ENCODE measurements at places on chromosomes 4 and X.

DNA sequence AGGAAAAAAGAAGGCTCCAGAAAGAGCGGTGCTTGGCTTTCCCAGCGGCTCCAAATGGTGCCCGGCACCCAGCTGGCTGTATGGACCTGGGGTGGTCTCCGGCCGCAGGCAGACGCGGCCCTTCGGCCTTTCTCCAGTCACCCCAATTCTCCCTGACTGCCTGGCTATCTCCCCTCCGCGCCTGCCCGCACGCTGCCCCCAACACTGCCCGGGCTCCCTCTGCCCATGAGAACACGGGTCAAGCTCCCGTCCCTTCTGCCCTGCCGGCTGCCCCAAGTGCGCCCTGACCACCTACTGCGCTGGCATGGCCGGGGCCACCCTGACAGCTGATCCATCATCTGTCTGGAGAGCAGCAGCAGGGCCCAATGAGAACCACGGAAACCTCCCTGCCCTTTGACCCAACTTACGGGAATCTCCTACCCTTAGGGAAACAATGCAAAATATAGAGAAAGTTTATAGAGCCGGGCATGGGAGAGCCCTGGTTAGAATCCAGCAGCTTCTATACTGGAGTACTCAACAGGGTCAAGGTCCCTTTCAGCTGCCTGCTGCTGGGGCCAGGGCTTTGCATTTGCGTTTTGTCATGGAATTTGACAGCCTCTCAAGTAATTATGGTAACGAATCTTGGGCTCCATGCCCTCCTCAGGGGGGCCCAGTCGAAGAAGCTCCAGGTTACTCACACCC is 1.2 kb upstream of the FAM3A start:
- no peak for DNase-seq

- DNase-seq: no peak
Measured at GRCh38 chr4:41241919-41242318, 14.8 kb upstream of the UCHL1 start.

GRCh38 chrX:103918571-103919269 is 43.7 kb upstream of the TMSB15B start:
- no peak for DNase-seq

DNA sequence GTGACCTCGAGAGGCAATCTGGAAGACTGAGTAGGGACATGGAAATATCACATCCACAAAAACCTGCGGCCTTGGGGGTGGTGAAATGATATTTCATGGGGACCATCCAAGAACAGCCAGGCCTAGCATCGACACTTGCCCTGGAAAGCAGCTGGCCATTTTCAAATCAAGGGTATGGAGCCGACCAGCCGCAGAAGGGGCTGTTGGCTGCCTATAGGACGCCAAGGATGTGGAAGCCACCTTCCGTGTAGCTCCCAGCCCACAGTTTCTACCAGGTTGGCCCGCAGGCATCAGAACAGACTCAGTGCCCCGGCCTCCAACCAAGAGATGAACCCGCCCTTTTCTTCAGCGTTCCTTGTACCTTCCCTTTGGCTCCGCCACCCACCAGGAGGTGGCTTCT is 5.4 kb upstream of the LOC101059915 start:
- DNase-seq: no peak

- DNase-seq: no peak
Measured at GRCh38 chr4:74117024-74117534, 18.1 kb upstream of the CXCL2 start.

GRCh38 chr4:95317085-95317793 is 231.5 kb downstream of the UNC5C start:
- no peak for DNase-seq

GRCh38 chrX:17917945-17918577 is 57.0 kb upstream of the RAI2 start:
- no peak for DNase-seq

DNA sequence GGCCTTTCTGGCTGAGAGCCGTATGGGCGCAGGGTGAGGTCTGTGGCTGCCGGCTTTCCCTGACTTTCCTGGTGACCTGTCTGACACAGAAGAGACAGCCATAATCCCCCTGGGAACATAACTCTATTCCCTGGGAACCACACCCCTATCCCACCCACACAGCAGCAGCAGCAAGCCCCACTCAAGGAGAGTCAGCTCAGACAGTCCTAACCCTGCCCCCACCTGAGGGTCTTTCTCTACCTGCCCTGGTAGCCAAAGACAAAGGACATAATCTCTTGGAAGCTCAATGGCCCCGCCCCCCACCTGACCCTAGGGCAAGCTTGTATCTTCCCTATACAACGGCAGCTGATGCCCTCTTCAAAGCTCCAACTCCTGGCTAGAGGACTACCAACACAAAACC is 74.6 kb downstream of the PABPC4L start:
- no peak for DNase-seq

DNA sequence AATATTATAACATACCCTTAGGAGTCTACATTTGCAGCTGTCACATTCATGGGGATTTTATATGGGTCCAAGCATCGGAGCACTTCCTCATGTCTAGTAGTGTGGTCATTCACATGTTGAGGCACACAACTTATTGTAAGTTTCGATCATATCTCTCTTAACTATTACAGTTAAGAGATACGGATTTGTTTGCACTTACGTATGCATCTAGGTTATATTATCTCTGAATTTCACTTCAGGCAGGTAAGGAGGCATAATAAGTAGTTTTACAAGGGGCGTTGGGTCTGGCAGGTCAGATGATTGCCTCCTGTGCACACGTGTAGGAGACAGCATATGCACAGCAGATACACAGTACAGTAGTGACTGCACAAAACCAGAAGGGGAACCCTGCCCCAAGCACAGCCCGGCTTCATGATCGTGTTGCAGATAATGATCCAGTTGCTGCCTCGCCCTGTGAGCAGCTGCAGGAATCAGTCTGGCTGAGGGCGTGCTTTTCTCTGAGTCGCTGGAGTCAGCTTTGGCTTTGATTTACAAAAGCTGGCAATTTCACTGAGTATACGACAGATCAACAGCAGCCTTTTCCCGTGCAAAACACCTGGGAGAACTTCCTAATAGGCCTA is 302.9 kb upstream of the GATB start:
- DNase-seq: no peak

DNA sequence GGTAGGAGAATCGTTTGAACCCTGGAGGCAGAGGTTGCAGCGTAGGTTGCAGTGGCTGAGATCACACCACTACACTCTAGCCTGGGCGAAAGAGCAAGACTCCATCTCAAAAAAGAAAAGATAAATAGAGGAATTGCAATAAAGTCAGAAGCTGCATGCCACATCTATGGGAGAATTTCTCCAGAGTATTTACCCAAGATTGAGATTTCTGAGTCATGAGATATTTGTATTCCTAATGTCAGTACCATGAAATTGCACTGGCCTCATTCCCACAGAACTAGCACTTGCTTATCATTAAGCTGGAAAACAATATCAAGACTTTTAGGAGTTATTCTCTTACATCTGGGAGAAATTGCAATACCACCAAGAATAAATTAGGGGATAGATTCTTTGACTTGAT is 37.4 kb downstream of the ASIC5 start:
- no peak for DNase-seq

DNA sequence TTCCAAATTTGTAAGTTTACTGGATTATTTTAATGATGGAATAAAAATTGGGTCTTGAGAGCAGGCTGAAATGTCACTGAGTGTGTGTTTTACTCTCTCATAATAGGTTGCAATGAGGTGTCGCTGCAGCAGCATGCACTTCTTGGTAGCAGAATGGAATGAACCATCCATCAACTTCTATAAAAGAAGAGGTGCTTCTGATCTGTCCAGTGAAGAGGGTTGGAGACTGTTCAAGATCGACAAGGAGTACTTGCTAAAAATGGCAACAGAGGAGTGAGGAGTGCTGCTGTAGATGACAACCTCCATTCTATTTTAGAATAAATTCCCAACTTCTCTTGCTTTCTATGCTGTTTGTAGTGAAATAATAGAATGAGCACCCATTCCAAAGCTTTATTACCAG is 2.6 kb downstream of the SAT1 start:
- no peak for DNase-seq

GRCh38 chrX:129808158-129808828 is 28.5 kb downstream of the SASH3 start:
- no peak for DNase-seq

- no peak for DNase-seq
Measured at GRCh38 chr4:140003876-140004548, 150.0 kb downstream of the MAML3 start.

- no peak for DNase-seq
Measured at GRCh38 chrX:71105628-71106027, 912 bp downstream of the CXorf65 start.

GRCh38 chrX:152945021-152945979 is 47.4 kb downstream of the ZNF185 start:
- DNase-seq: no peak

- DNase-seq: no peak
Measured at GRCh38 chrX:85941275-85941674, 106.1 kb downstream of the CHM start.

- DNase-seq: no peak
Measured at GRCh38 chr4:151703401-151703800, 57.4 kb downstream of the GATB start.

DNA sequence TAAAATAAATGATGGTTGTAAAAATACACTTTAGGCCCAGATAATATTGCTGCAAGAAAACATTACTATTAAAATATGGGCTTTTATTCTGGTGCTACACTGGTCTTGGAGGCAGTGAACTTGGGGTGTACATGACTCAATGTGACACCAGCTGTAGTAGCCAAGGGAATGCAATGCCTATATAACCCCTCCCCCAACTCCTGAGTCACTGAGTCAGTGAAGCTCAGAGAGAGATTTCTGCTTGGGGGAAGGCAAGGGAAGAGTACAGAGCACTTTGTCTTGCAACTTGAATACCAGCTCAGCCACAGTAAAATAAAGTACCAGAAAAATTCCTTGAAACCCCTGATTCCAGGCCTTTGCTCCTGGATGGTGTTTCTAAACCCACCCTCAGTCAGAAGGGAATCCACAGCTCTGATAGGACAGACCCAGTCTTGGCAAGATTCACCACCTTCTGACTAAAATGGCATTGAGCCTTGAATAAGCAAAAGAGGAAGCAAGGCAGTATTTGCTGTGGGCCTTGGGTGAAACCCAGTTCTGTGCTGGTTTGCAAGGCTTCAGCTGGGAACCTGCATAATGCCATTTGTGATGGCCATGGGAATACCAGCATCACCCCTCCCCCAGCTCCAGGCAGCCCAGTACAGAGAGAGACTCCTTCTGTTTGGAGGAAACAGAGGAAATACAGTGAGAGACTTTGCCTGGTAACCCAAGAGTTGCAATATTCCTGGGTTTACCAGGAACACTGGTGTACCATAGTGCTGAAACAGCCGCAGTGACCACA is 209.9 kb downstream of the IQCM start:
- no peak for DNase-seq

GRCh38 chrX:103941201-103941975 is 21.0 kb upstream of the TMSB15B start:
- no peak for DNase-seq

- DNase-seq: no peak
Measured at GRCh38 chrX:119784747-119785446, 6.5 kb downstream of the RPL39 start.

DNA sequence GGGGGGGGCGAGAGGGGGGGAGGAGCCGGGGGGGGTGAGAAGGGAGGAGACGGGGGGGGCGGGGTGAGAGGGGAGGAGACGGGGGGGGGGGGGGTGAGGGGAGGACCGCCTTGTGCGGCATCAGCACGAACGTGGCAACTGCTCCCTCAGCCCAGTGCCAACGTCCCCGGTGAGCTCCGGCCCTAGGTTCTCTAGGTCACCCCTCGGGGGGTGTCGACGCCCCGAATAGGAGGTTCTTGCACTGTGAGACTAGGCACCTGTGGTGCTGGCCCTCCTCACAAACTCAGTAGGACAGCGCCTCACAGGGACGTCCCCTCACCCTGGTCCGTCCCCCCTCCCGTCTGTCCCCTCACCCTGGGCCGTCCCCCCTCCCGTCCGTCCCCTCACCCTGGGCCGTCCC is 21.5 kb upstream of the GTPBP6 start:
- no peak for DNase-seq

GRCh38 chrX:153988493-153988892 is 15.9 kb downstream of the TMEM187 start:
- no peak for DNase-seq

GRCh38 chrX:6005856-6006255 is 222.8 kb downstream of the NLGN4X start:
- no peak for DNase-seq

DNA sequence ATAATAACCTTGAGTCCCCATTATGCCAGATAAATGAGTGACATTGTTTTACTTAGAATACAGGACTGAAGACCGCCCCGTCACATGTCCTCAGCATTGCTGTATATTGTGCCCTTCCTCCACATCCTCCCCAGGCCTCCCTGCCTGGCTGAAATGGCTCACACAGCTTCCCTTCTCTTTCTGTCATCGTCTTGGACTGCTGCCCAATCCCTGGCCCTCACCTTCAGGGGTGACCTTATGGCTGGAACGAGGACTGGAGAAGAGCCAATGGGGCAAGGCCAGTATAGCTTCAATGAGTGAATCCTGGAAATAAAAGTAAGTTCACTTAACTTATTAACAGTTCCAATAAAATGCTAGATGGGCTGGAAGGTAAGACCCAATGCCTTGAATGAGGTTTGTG is 2.7 kb downstream of the KCNE5 start:
- no peak for DNase-seq

DNA sequence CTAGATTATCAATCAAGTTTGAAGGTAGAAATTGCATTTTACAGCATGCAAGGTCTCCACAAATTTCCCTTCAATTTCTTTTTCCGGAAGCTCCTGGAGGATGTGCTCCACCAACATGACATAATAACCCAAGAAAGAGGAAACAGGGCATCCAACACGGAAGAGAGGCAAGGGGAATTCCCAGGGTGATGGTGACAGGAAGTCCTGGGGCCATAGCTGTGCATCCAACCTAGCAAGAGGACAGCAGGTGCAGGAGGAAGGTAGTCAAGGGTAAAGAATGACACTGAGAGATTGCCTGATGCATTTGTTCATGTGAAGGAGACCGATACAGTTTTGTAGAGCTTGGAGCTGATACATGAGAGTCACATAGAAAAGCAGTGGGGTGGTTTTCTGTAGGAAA is 115.7 kb upstream of the LSM6 start:
- DNase-seq: no peak

DNA sequence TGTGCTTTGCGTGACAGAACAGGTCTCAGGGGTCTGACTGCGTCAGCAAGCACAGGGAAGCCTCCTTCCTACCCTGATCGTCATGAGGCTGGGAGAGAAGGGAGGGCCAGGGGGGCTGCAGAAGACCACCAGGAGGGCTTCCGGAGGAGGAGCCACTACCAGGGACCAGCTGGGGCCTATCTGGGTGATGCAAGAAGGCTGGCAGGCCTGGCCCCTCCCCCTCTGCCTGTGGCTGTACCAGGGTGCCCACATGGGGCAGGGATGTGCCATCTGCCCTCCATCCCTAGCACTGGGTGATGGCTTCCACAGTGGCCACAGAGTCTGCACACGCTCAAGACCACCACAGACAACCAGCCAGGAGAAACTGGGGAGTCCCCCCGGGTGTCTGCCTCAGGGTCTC is 116.4 kb upstream of the NKX1-1 start:
- DNase-seq: no peak

GRCh38 chr4:104413487-104413886 is 81.2 kb downstream of the CXXC4 start:
- DNase-seq: no peak
